ENCODE measurements at places on chromosomes 4 and X. TPM values are rescaled to one million over a fixed set of nuclear protein-coding genes. Genes with fewer than 3 reads are reported as not detected.

MAGEA6 gene
- total RNA-seq, result 107 TPM

NAP1L2 gene
- total RNA-seq, result not detected

TBC1D19 gene
- total RNA-seq, result 3.5 TPM

DNA sequence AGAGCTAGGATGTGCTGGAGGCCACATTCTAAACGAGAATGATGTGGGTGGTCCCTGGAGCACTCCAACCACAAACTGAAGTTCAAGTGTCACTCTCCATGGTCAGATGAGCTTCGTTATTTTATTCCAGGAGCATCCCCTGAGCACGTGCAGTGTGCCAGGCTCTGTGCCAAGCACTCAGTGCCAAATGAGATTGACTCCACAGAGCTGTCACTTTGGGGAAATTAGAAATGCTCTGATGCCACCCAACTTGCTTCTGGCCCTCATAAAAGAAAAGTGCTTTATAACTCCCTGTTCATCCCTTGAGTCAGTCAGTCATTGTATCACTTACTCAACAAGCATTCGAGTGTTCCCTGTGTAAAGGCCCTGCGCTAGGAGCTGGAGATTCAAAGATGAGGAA is 91.2 kb downstream of the RTL5 start:
- DNase-seq, result no peak
- H3K4me3 ChIP-seq, result no peak overlapping the region
- no peaks in the 10 kb centered on the region for H3K36me3 ChIP-seq

DNA sequence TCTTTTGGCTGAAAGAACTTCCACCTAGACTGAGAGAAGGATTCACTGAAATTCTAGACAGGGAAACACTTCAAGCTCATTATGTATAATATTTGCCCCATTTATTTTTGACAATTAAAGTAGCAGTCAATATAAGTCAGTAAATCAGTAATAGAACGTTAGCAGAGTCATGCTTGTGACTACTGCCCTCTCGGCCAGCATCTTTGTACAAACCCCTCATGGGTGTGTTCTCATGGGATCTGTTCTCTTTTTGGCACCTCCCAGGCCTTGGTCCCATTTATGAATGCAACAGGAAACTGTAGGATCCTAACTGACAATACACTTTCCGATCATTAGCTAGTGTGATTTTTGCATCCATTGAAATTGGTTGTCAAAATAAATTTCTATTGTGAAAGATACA is 2.9 kb downstream of the MSL3 start:
- H3K4me1 ChIP-seq, result peaks cover 18% of the 10 kb centered on the region
- no peak overlapping the region for H3K27ac ChIP-seq
- DNase-seq, result no peak

DNA sequence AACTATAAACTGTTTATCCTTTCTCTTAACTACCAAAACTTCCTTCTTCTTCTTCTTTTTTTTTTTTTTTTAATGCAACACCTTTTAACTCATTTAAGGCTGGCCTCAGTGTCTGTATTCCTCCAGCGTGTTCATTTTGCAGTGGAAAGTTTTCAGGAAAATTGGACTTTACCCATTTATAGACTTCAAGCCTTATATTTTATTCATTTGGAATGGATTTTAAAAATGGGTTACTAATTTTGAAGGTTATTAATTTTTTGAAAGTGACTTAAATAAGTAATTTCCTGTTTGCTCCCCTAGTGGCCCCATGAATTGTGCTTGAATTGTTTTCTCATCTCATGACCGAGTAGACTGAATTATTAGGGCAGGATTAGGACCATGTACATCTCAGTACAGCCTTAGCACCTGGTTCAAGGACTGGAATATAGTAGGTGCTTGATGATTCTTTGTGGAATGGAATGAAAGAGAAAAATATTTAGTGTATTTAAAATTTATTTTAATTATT is 282.7 kb downstream of the ANKRD50 start:
- no peak for DNase-seq
- H3K27ac ChIP-seq, result no peak overlapping the region
- H3K4me1 ChIP-seq, result no peaks in the 10 kb centered on the region
- no peaks in the 10 kb centered on the region for H3K27me3 ChIP-seq
- no peaks in the 10 kb centered on the region for H3K36me3 ChIP-seq
